MCF 10A (cell line): ENCODE measurements at places on chromosomes 6 and 20.

DNA sequence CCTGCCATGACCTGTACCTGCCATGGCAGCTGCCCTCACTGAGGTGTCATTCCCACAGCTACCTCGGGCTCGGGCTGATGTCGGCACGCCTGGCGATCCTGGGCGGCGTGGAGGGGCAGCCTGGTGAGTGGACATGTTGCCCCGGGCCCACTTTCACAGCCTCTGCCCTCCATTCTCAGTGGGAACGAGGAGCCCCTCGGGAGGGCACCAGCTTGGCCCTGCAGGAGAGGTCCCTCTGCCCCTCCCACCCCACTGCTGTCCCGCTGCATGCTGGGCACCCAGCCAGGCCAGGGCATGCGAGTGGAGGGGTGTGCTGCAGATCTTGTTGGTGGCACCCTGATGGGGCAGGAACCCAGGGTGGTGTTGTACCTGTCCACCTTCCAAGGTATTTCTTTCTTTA is 23.0 kb downstream of the ENTPD6 start:
- DNase-seq, result no peak

GRCh38 chr6:42960243-42961019 is at the start of gene GNMT:
Gene GNMT (plus strand): TSS chr6:42960754. CDS start chr6:42960768, 14 bp downstream.
- peak; percentile 65 for DNase-seq

DNA sequence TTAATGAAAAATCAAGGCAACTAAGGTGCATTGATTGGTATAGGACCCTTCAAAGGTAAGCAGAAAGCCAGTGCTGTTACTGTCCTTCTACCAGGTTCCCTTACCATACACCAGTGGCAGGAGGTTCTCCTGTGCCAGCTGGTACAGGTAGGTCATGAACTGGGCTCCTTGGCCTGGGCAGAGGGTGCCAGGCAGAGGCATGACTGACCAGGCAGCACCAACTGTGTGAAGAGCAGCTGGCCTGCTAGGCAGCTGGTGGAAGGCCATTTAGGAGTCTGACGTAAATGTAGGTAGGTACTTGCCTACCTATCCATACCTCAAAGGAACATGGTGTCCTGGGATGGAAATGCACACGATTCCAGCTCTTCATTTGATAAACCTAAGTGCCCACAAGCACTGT is 23.3 kb downstream of the PCNA start:
- DNase-seq, result no peak

DNA sequence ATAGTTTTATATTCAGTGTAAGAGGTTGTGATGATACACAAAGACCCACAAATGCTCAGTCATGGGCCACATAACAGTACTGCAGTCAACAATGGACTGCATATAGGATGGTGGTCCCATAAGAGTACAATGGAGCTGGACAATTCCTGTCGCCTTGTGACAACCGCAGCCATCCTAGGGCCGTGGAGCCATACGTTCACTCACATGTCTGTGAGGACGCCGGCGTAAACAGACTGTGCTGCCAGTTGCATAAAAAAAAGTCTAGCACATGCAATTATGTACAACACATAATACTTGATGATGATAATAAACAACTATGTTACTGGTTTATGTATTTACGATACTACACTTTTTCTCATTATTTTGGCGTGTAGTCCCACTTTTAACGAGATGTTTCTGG is 30.9 kb downstream of the BFSP1 start:
- DNase-seq, result no peak

DNA sequence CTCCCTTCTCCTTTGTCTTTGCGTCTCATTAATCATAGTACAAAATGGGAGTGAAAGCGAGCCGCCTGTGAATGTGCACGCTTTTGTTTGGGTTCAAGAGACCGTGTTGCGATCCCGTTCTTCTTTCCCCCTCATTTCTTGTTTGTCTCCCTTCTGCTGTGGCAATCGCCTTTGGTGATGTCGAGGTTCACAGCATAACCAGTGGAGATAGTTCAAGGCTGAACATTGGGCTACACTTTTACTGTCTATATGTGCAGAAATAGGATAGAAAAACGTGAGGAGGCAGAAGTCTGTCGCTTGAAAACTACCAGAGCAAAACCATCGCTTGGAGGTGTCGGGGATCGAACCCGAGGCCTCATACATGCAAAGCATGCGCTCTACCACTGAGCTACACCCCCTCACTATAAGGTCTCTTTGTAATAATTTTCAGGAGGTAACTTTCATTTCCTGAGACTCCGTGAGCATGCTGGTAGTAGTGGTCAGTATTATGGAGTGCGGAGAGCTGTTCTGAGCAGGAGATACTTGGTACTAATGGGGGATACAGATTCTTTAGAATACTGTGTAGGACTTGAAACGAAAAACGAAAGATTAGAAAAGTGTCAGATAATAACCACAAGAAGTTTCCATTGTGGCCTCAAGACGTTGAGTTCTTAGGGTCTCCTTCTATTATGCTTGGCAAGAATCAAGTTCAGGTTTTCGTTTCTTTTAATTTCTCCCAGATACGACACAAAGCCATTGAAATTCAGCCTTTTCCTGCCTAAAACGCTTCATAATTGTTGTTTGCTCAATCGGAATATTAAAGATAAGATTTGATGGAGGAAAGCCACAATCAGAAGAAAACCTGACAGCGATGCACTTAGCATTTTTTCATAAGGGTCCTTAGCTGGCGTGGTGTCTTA is 106.6 kb downstream of the TRIM27 start:
- DNase-seq, result peak; percentile 76

GRCh38 chr6:2147766-2148448 is 97.5 kb downstream of the GMDS start:
- DNase-seq, result no peak

DNA sequence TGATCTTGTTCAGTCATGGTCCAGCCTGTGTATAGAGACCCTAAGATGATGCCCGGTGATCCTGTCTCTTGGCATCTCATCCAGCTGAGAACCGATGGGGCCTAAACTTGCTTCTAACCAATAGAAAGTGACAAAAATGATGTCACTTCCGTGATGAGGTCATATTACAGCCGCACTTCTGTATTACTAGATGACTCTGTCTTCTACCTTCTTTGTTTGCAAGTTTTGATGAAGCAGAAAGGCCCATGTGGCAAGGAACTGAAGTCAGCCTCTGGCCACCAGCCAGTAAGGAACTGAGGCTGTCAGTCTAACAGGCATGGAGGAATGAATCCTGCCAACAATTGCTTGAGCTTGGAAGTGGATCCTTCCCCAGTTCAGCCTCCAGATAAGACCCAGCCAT is 32.8 kb upstream of the HLA-C start:
- DNase-seq, result no peak

- peak; percentile 39 for DNase-seq
Observed at GRCh38 chr6:13710552-13711323, 897 bp downstream of the RANBP9 start.

GRCh38 chr6:168242111-168242939 is 77.3 kb downstream of the DACT2 start:
- DNase-seq, result no peak

- DNase-seq, result peak; percentile 8
Observed at GRCh38 chr20:12555369-12555768, 453.4 kb upstream of the SPTLC3 start.

DNA sequence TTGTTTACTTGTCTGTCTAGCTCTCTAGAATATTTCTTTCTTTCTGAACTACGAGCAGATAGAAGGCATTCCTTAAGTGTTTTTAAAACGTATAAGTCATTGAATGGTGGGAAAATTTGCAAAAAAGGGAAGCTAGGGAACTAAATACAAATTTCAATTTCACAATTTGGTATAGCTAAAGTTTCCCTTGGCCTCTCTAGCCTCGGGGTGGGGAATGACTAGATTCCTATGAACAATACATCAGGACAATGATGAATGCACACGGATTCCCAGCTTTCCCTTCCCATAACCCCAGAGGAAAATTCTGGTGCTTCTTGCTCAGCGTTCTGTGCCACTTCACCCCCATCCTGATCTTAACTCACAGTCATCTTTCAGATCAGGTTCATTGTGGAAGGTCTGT is 113.3 kb upstream of the ASF1A start:
- DNase-seq, result peak; percentile 23

- DNase-seq, result no peak
Observed at GRCh38 chr6:45946887-45947286, 68.8 kb downstream of the CLIC5 start.

DNA sequence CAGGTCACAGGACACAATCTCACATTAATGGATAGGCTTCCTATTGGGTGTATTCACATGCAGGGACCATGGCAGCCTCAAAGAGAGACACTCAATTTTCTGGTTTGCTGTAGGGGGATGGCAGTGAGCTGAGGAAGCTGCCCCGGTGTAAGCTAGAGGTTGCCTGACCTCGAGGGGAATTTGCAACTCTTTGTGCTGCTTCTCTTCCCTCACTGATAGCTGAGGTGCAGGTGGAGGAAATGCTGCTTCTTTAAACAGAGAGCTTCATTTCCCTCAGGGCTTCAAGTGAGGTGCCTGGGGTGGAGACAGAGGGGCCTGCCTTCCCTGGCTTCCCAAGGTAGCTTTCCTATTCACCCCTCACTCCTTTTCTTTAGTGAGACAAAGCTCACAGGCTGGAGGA is 151.9 kb downstream of the CD83 start:
- DNase-seq, result no peak

GRCh38 chr20:50110141-50111047 is 2.6 kb downstream of the UBE2V1 start:
- DNase-seq, result no peak

GRCh38 chr6:79895382-79896074 is 51.8 kb downstream of the ELOVL4 start:
- DNase-seq, result peak; percentile 32

GRCh38 chr6:399785-400534 is 8.4 kb downstream of the IRF4 start:
- DNase-seq, result no peak

DNA sequence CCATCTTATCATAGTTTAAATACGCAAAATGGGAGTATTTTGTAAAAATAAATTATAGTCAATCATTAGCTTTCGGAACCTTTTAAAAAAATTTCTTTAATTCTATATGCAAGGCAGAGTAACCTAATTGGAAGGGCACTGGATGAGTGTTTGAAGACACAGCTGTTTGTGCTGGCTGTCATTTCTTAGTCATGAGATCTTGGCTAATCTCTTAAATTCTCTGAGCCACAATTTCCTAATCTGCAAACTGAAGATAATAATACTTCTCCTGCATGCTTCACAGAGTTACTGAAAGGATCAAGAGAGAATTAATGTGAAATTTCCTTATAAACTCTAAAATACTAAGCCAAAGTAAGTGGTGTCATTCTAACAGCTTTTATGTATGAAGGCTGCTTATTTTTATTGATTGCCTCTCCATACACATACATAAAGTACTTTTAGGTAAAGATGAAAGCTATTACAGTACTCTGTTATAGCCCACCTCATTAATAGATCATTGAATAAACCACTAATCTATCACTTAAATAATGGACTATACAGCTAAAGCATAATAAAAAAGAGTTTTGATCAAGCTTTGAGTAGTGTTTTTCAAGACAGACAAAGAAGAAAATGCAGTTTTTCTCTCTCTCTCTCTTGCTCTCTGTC is 383.7 kb upstream of the IRAK1BP1 start:
- no peak for DNase-seq

DNA sequence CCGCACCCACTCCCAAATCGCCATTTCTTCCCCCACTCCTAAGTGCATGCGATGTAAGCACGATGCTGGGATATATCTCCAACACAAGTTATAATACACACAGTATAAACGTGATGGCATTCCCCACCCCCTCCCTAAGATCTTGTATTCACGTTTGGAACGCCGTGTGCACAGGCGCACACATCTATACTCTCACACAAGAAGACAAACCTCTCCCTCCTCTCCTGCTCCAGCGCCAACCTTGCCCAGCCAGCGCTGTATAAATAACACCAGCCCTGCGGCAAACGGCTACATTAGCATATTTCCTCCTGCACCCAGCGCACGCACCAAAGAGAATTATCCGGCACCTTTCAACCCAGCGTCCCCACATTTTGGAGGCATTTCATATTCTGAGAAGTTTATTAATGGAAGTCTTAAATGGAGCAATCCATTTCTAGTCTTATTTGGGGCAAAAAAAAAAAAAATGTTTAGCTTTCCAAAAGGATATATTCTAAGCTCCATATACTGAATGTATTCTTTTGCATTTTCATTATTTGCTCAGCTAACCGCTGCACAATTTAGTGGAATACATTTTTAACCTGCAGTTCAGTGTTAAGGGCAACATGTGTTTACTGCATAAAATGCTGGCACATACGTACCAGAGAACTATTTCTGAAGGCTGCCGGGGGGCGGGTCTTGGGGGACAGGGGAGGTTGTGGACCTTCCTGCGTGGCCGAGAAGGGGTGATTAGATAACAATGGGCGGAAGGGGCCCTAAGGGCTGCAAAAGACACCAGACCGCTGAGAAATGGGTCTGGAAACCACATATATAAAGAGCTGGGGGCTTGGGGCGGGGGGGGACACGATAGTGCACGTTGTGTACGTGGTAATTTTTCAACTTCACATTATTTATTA is 1.1 kb upstream of the SLC22A23 start:
- DNase-seq, result peak; percentile 72

DNA sequence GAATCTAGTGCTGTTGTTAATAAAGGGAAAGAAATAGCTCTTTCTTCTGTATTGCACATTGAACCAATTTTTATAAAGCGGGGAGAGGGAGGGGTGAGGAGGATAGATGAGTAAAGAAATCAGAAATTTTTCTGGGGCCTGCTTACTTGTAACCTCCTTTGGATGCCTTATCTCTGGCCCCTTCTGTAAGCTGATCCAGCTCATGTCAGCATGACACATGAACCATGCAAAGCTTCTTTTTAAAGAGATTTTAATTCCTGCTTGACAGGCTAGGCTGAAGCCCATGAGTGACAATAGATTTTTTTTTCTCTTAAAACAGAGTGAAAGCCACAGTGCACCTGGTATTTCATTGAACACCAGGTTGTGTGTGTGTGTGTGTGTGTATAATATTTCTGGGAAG is 325.3 kb downstream of the PRL start:
- no peak for DNase-seq

DNA sequence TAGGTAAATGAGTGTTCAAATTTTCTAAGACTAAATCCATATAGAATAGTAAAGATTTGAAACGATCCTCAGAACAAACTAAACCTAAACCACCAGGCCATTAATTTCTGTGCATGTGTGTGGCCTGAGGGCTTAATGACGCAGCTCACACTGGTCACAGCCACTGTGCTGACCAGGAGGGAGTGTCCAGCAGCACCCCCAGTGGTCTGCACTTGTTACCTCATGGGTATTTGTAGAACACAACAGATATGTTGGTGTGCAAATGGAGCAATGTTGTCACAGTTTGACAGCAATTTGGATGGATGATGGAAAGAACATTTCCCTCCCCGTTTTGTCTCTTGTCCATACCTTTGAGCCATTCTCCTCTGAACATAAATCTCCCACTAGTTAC is 122.4 kb upstream of the EXOC2 start:
- DNase-seq, result no peak
